A549 treated with ZK216348 at 1 μM for 4 hours (cell line): ENCODE measurements at places on chromosomes 11 and 22. TPM values are rescaled to one million over a fixed set of nuclear protein-coding genes. Genes with fewer than 3 reads are reported as not detected.

Gene FBXO7
- 72.9 to 77.5 TPM (median 73.3 TPM) in 5 replicates for total RNA-seq

Gene PTS
- total RNA-seq = 23.8 to 38.7 TPM (median 28.5 TPM) in 5 replicates

Gene SBF1
- 9.8 to 29.9 TPM (median 27.6 TPM) in 5 replicates for total RNA-seq

Gene CASP5
- not detected in 5 replicates for total RNA-seq

Gene KRTAP5-11
- total RNA-seq = not detected in 5 replicates

Gene KREMEN1
- total RNA-seq = 2.6 to 5.4 TPM (median 4.2 TPM) in 5 replicates

Gene ELF5
- not detected in 5 replicates for total RNA-seq

Gene C11orf21
- total RNA-seq = not detected in 5 replicates

Gene SLC22A12
- not detected in 5 replicates for total RNA-seq

Gene PHF21B
- total RNA-seq = 0.81 to 1.2 TPM (median 1.0 TPM) in 5 replicates

Gene GGTLC3
- total RNA-seq = not detected in 5 replicates

Gene RPL3
- 1,707 to 1,938 TPM (median 1,738 TPM) in 5 replicates for total RNA-seq

Gene CALCA
- total RNA-seq = 0.22 to 0.35 TPM in 2 of 5 replicates, not detected in the others

Gene PRRG4
- 0.66 to 1.4 TPM (median 1.0 TPM) in 5 replicates for total RNA-seq

Gene SMIM35
- not detected in 5 replicates for total RNA-seq

Gene GAB4
- not detected in 5 replicates for total RNA-seq

Gene TMEM86A
- 0.29 to 0.56 TPM (median 0.47 TPM) in 5 replicates for total RNA-seq

Gene ZNF70
- total RNA-seq = 0.93 to 1.2 TPM (median 1.1 TPM) in 5 replicates

Gene EFCAB6
- 0.34 to 1.1 TPM (median 0.45 TPM) in 5 replicates for total RNA-seq

Gene TOLLIP
- 26.9 to 61.1 TPM (median 52.5 TPM) in 5 replicates for total RNA-seq

Gene OR51E1
- not detected in 5 replicates for total RNA-seq

Gene TENM4
- 0.14 to 0.20 TPM in 2 of 5 replicates, not detected in the others for total RNA-seq

Gene TMPRSS13
- total RNA-seq = not detected in 5 replicates

Gene CFAP300
- 5.2 to 7.4 TPM (median 6.2 TPM) in 5 replicates for total RNA-seq

Gene SCGB1A1
- not detected in 5 replicates for total RNA-seq

Gene NXPE4
- not detected in 5 replicates for total RNA-seq

Gene OR52H1
- not detected in 5 replicates for total RNA-seq
